ENCODE measurements at places on chromosomes 3 and 15. TPM values are rescaled to one million over a fixed set of nuclear protein-coding genes. Genes with fewer than 3 reads are reported as not detected.

OXTR gene
- 4.2 TPM for total RNA-seq

GRCh38 chr3:160928183-160928726 lies 172.2 kb downstream of the PPM1L start:
- H3K27me3 ChIP-seq, result no peaks in the 10 kb centered on the region
- H3K4me1 ChIP-seq, result no peaks in the 10 kb centered on the region
- no peak overlapping the region for H3K27ac ChIP-seq
- DNase-seq, result no peak

DNA sequence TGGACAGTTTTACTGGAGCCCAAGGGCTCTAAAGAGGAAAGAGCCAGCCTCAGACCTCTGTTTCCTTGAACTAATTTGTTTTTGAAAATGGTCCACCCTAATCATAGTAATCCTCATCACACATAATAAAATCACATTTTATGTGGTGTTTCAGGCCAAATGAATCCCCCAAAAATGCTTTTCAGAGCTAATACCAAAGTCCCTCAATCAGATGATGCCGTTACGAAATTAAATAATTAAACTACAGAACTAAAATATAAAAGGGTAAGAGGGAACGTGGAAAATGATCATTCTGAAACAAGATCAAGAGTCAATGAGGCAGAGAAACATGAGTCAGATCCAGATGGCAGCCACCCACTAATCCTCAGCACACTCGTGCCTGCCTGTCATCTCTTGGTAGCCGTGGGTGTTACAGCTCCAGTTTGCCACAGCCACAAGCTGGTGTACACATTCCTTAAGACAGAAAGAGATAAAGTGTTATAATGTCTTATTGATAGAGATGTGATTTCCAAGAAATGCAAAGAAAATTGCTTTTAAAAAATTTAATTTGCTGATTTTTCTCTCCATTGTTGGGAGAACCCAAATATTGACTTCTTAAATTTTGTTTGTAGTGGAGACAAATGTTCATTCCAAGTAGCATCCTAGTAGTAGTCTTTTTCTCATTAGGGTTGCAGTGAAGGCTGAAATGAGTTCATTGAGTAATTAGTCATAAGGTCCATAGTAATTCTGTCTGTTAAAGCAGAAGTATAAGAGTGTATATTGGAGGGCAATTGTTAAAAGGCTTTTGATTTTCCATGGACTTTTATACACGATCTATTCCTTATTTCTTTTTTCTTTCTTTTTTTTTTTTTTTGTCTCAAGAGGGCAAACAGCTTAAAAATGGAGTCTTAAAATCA lies 104.2 kb downstream of the AGBL1 start:
- no peak for DNase-seq
- no peaks in the 10 kb centered on the region for H3K36me3 ChIP-seq
- H3K4me1 ChIP-seq, result no peaks in the 10 kb centered on the region
- H3K4me3 ChIP-seq, result no peak overlapping the region
- no peaks in the 10 kb centered on the region for H3K27me3 ChIP-seq
- no peak overlapping the region for H3K27ac ChIP-seq

GRCh38 chr3:177523067-177523675 lies 325.9 kb upstream of the TBL1XR1 start:
- H3K27ac ChIP-seq, result no peak overlapping the region
- no peak overlapping the region for H3K4me3 ChIP-seq
- H3K36me3 ChIP-seq, result no peaks in the 10 kb centered on the region
- no peaks in the 10 kb centered on the region for H3K4me1 ChIP-seq
- no peaks in the 10 kb centered on the region for H3K27me3 ChIP-seq
- no peak for DNase-seq

- H3K36me3 ChIP-seq, result no peaks in the 10 kb centered on the region
- no peaks in the 10 kb centered on the region for H3K27me3 ChIP-seq
- DNase-seq, result no peak
- no peak overlapping the region for H3K4me3 ChIP-seq
- no peaks in the 10 kb centered on the region for H3K4me1 ChIP-seq
- no peak overlapping the region for H3K27ac ChIP-seq
Observed at GRCh38 chr15:39092761-39093160, 488.1 kb upstream of the THBS1 start.

GRCh38 chr15:36263666-36264065 lies 315.8 kb upstream of the CDIN1 start:
- H3K27me3 ChIP-seq, result no peaks in the 10 kb centered on the region
- H3K36me3 ChIP-seq, result no peaks in the 10 kb centered on the region
- no peak overlapping the region for H3K4me3 ChIP-seq
- no peak for DNase-seq
- no peak overlapping the region for H3K27ac ChIP-seq

DNA sequence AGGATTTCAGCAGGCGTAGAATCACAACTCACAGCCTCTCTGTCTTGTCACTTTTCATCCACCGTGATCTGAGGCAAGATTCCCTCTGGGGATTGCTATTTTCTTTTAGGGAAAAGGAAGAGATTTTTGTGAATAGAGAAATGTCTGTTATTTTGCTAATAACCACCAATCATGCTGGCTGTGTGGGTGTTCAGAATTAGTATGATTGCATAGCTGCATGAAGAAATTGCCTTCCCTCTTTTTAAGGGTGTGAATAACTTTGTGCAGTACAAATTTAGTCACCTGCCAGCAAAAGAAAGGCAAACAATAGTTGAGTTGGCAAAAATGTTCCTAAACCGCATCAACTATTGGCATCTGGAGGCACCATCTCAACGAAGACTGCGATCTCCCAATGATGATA lies 60.8 kb downstream of the KAT2B start:
- no peak overlapping the region for H3K4me3 ChIP-seq
- DNase-seq, result no peak

ISG20 gene
- total RNA-seq, result 6.8 TPM

DNA sequence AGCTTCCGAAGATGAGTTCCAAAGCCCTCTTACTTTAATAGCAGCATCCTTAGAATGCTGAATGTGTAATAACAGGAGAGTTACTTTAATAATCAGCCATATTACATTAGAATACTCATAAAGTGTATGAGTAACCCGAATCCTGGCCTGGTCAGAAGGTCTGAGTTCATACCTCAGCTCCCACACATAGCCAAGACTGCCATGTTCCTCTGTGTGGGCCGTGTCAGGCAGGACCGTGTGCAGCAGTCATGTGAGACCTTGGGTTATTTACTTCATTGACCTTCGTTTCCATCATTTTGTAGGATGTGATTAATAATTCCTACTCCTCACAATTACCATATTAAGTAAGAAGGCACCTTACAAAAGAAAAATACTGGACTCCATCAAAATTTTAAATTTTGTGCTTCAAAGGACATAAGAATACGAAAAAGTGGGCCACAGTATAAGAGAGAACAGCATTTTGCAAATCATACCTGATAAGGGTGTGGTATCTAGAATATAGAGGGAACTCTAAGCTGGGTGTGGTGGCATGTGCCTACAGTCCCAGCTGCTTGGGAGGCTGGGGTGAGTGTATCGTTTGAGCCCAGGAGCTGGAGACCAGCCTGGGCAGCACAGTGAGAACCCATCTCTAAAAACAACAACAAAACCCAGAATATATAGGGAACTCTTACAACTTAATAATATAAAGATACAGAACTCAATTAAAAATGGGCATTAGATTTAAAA lies 163.4 kb downstream of the ATG7 start:
- H3K36me3 ChIP-seq, result no peaks in the 10 kb centered on the region
- no peak overlapping the region for H3K4me3 ChIP-seq
- H3K27me3 ChIP-seq, result no peaks in the 10 kb centered on the region

GRCh38 chr3:47434849-47435248 lies 40.9 kb downstream of the SCAP start:
- no peaks in the 10 kb centered on the region for H3K36me3 ChIP-seq
- H3K27ac ChIP-seq, result peak overlapping the region; percentile 12
- no peak for DNase-seq
- H3K27me3 ChIP-seq, result no peaks in the 10 kb centered on the region
- H3K4me1 ChIP-seq, result peaks cover 10% of the 10 kb centered on the region
- H3K4me3 ChIP-seq, result no peak overlapping the region

GRCh38 chr3:128725547-128726022 lies 398 bp upstream of the RAB7A start:
- H3K4me1 ChIP-seq, result peaks cover 19% of the 10 kb centered on the region
- H3K4me3 ChIP-seq, result peak overlapping the region; percentile 99
- H3K27me3 ChIP-seq, result no peaks in the 10 kb centered on the region
- H3K36me3 ChIP-seq, result no peaks in the 10 kb centered on the region
- H3K27ac ChIP-seq, result peak overlapping the region; percentile 99
- no peak for DNase-seq

GRCh38 chr3:86934851-86935250 lies 56.1 kb downstream of the VGLL3 start:
- no peaks in the 10 kb centered on the region for H3K36me3 ChIP-seq
- DNase-seq, result no peak
- no peak overlapping the region for H3K4me3 ChIP-seq
- peaks cover 14% of the 10 kb centered on the region for H3K4me1 ChIP-seq

All from testis (tissue), 5 donors.